GM10248 (cell line): ENCODE measurements at places on chromosomes 11 and 22.

DNA sequence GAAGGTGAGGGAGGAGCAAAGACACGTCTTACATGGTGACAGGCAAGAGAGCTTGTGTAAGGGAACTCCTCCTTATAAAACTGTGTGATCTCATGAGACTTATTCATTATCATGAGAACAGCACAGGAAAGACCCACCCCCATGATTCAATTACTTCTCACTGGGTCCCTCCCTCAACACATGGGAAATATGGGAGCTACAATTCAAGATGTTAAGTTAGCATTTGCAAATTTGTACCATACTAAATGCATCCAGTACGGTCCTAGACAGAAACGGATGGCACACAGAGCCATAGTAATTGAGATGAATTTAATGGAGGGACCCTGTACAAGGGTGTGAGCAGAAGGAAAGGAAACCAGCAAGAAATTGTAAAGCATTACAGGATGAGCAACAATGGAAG is 765.8 kb upstream of the API5 start:
- no peak for DNase-seq

DNA sequence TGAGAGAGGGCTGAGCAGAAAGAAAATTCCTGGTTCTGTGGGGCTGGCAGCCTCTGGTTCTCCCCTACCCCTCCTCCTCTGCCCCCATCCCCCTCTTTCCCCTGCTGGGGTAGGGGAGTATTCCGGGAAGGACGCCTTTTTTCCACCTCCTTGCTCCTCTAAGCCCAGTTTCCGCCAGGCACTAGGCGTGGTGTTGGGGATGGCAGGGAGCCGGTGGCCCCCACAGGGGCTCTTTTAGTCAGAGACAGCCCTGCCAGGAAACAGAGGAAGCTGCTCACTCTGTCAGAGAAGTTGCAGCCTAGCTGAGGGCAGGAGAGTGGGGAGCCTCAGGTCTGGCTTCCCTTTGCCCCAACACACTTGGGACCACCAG is 15.6 kb upstream of the ARHGEF17 start:
- no peak for DNase-seq

GRCh38 chr11:35856259-35856658 is 87.6 kb upstream of the LDLRAD3 start:
- DNase-seq, result no peak

DNA sequence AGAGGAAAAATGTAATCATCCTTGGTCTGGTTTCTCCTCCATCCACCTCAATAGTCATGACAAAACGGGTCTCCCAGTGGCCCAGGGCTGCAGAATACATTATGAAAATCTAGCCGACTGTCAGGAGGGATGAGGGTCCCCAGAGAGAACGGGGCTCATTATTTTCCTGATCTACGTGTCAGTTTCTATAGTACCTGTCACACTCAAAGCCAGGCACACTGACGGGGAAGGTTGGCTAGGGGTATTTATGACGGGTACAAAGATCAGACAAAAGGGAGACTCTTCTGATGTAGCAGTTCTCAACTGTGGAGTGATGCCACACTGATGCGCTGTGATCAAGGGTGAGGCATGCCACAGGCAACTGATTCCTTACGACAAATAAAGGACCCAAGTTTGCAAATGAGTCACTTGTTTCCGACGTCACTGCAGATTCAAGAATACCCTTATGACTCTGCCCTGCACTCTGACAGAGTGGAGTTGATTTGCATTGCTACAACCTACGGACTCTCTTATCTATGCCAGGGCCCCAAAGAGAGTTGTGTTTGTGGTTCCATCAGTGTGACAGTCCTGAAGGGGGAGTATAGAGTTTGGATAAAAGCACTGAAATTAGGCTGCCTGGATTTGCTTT is 188.2 kb upstream of the TBCEL start:
- peak; percentile 71 for DNase-seq

DNA sequence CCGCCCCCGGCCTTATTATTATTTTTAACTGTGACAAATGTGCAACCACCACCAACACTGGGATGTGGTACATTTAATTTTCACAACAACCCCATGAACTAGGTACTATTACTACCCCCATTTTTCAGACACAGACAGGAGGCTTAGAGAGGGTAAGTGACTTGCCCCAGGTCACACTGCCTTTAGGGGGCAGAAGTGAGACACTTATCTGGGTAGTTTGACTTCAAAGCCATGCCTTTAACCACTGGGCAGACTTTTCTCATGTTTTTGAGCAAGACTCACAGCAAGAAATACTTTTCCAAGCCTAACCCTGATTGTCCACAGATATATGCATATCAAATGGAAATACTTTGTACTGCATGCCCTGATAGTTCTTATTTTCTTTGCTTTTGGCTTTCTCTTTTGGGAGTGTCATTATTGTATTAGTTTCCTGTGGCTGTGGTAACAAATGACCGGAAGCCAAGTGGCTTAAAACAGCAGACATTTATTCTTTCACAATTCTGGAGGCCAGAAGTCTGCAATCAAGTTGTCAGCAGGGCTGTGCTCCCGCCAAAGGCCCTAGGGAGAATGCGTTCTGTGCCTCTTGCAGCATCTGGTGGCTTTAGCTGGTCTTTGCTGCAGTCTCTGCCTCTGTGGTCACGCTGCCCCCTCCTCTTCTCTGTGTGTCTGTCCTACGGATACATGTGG is 110.8 kb downstream of the GRIK4 start:
- DNase-seq, result no peak

DNA sequence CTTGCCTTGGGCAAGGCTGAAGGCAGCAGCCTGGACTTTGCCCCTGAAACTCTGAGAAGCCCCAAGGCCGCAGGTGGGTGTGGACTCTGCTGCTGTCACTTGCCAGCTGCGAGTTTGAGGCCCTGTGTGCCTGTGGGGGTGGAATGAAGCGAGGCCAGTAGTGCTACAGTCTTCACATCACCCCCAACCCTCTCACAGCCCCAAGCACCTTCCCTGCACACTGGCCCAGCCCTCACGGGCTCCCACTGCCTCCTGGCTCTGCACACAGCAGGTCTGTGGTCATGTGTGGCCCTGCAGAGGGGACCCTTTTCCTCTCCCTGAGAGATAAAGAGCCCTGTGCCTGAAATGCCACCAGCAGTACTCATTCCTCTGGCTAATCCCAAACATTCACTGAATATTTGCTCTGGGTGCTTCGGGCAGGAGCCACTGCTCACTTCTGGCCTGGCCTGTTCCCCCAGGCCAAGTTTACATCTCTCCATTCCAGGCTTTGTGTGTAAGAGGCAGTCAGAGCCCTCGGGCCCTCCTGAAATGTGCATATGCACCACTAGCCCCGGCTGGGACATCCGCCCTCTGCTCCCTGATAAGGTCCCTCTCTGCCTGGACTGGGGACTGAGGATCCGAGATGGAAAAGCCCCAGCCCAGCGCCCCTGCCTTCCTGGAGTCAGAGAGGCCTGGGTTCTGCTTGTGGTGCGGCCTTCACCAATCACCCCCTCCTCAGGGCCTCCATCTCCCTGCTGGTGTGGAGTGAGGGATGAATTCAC is 17.7 kb downstream of the MGAT3 start:
- DNase-seq, result no peak

DNA sequence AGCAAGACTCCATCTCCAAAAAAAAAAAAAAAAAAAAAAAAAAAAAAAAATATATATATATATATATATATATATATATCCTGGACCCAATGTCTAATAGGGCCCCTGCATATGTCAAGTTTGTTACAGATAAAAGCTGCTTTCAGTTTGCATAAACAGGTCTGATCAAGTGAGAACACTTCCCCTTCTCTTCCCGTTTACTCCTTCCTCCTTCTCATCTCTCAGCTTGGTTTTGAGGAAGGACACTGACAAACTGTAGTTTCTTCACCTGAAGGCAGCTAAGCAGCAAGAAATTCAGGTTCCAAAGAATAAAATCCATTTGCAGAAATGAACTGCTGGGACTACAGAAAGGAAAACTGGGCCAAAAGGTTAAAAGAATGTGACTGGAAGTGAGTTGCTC is 11.7 kb downstream of the THOC5 start:
- DNase-seq, result no peak

DNA sequence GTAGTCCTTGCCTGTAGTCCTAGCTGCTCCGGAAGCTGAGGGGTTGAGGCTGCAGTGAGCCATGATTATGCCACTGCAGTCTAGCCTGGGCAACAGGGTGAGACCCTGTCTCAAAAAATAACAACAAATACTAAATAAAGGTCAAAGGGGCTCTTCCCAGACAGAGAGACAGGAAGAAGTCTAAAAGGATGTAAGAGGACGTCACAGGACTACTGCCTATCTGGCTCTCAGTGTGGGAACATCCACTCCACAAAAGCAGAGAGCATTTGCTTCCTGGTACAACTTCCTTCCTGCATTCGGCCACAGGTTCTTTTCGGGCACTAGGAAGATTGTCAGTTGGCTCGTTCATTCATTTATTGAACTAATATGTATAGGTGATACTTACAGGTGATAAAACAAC is 110.6 kb downstream of the SGSM3 start:
- no peak for DNase-seq

- no peak for DNase-seq
Measured at GRCh38 chr11:6417907-6418556, 862 bp downstream of the APBB1 start.
